Ascending aorta (tissue), 2 donors: ENCODE measurements at places on chromosomes 5 and 9.
A peak's percentile ranks its signal among the peaks of the same experiment; 100 is the strongest.

DNA sequence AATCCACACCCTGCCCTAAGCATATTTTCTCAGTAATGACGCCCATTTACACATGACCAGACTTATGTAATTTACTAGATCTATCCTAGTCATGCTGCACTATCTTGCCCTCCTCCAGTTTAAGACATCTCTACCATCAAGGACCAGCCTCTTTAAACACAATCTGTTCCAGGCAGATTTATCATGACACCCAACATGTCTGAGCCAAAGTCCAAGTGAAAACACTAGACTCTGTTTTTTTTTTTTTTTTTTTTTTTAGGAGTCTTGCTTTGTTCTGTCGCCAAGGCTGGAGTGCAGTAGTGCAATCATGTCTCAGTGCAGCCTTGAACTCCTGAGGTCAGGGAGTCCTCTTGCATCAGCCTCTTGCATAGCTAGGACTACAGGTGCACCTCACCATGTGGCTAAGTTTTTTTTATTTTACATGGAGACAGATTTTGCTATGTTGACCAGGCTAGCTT lies 354.6 kb downstream of the ARRDC3 start:
- DNase-seq = no peak

DNA sequence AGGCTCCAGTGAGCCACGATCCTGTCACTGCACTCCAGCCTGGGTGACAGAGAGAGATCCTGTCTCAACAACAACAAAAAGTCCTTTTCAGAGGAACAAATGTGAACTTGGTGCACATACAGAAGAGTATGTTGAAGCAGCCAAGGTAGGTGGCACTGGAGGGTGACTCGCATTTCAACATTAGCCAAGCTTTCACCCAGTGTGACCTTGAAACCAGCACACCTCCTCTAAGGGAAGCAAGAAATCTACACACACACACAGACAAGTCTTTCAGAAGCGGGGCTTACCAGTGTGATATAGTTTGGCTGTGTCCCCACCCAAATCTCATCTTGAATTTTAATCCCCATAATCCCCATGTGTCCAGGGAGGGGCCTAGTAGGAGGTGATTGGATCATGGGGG lies 225.2 kb downstream of the SEMA5A start:
- no peak for DNase-seq

- no peak for DNase-seq
Measured at GRCh38 chr9:135369412-135369990, 110.1 kb upstream of the PPP1R26 start.

DNA sequence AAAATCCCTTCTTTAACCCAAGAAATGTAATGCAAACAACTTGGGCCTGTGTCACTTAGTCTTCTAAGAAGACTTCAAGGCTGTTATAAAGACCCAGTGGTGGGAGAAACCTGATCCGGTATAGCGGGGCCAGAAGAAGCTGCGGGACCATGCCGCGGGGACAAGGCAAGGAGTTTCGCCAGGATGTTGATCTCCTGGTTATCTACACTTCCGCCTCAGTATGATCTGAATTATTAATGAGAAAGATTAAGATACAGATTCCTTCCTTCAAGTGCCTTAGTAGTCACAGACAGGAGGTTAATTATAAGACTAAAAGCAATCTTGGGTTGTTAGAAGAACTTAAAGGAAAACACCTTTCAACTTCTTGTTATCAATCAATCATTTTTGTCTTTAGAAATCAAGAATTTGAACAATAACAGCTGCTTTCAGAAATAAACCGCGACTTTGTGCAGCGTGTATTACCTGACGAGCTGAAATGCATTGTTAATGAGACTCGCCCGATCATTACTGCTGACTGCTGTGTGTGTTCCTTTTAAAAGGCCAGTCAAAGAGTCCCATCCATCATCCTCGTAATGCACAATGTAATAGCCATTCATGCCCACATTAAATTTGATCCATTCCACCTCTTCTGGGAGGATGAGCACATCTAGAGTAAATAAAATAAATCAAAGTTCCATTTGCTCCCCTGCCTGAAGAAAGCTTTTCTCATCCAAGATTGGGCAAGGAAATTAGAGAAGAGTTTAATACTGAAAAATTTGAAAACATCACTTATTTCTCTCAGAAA lies 22.2 kb downstream of the ERAP1 start:
- no peak for DNase-seq

DNA sequence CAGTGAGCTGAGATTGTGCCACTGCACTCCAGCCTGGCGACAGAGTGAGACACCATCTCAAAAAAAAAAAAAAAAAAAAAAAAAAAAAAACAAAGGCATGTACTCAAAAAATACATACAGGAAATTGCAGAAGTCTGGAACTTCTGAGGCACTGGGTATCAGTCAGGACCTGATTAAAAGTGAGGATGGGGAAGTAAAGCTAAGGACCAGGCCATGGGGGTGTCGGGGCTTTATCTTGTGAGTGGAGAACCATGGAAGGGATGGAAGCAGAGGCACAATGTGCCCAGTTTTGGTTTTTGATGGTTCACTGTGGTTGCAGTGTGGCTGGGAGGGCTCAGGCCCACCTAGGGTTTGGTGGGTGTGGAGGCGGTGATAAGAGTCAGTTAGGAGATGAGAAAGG lies 212.7 kb upstream of the PIK3R1 start:
- DNase-seq = no peak

GRCh38 chr9:136494012-136494411 lies 11.2 kb upstream of the SEC16A start:
- DNase-seq = no peak

DNA sequence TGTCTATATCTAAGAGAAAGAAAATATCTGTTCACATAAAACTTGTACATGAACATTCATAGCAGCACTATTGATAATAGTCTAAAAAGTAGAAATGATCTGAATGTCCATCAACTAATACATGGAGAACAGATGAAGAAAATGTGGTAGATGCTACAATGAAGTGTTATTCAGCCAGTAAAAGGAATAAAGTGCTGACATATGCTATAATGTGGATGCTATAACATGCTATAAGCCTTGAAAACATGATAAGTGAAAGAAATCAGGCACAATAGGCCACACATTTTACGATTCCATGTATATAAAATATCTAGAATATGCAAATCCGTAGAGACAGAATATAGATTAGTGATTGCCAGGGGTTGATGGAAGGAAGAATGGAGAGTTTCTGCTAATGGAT lies 146.8 kb downstream of the SEMA5A start:
- DNase-seq = no peak

- no peak for DNase-seq
Measured at GRCh38 chr5:76608833-76609232, 14.4 kb downstream of the F2RL2 start.

DNA sequence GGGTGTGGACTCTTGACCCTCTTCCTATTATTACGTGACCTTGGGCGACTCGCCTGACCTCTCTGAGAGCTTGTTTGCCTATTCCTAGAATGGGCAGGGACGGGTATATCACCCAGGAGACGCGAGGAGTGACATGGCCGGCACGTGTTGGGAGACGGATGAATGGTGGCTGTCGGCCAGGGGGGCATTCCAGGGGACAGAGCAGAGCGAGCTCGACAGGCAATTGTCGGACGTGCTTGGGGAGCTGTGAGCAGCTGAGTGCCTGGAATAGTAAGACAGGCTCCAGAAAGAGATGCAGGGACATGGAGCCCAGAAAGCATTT lies 29.3 kb upstream of the UNC5A start:
- DNase-seq = peak; percentile 52

DNA sequence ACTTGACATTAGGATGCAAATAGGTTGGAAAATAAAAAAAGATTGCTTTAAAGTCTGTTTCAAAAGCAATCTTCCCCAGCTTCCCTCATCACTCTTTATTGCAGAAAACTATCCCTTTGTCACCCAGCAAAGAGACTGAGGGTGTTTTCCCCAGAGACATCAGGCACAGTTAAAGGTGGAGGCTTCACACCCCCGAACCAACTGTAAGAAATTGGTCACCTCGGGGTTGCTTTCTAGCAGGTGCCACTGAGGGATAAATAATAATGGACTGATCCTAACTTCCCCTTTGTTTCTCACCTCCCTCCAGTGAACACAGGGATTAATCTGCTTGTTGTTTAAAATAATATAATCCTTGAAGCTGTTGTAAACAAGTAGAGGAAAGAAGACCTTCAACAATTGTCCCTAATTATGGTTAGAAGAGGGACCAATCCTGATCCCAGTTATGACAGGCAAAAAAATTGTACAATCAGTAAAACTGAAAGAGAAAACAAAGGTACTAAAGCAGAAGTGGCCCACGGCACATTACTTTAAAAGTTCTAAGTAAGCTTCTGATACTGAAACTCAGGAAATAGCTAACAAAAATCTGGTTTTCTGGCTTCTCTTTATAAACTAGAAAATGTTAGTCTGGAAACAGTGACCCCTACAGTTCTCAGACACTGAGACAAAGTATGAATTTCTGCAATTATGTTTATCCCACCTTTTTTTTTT lies 6.6 kb upstream of the PCSK1 start:
- no peak for DNase-seq

DNA sequence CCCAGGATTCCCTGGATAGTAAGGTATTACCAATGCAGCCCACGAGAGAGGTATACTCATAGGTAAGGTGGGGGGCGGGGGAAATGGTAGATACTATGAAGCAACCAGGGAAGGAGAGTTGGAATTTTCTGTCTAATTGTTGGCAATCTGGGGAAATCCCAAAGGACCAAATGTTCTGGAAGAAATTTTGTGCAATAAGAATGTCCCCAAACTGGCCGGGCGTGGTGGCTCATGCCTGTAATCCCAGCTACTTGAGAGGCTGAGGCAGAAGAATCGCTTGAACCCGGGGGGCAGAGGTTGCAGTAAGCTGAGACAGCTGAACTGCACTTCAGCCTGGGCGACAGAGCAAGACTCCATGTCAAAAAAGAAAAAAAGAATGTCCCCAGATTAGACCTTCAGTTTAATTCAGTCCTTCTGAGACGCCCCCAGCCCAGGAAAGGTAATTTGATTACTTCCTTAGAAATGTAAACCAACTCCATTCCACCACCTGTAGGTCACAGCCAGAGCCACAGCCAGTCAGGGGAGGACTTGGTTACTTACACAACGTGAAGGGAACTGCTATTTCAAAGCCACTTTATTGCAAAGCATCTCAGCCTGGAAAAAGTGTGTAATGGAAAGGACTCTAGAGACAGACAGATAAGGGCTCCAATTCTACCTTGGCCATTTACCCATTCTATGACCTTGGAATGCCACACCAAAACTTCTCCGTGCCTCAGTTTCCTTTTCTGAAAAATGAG lies 50.0 kb upstream of the KLF4 start:
- no peak for DNase-seq

GRCh38 chr9:89576404-89576839 lies 28.4 kb upstream of the GADD45G start:
- no peak for DNase-seq

DNA sequence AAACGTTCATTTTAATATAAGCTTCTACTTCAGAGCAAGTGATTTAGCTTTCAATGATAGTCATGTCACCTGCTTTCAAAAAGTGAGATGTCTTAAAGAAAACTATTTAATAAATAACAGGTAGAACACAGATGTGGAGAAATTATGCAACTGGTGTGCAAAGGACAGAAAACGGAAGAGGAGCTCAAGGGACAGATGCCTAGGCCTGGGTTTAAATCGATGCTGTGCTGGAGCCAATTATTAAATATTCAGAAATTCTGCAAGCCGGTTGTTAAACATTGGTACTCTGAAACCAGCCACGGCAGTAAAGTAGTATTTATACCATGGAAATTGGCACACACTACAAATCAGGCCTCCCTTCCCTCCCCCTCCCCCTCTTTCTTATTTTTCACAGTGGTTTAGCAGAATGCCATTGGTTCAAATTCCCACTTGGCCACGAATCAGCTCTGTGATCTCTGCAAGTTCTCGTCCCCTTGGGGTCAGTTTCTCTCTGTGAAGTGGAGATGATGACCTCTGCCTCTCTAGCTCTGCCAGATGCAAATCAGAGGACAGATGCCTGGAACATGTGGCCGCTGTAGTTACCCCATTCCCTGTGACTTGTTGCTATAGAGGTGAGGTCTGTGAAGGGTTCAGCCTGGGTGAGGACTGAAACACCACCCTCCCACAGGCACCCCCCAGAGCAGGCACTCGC lies 6.2 kb upstream of the RNF130 start:
- DNase-seq = no peak

- no peak for DNase-seq
Measured at GRCh38 chr5:497871-498509, 26.3 kb downstream of the SLC9A3 start.

DNA sequence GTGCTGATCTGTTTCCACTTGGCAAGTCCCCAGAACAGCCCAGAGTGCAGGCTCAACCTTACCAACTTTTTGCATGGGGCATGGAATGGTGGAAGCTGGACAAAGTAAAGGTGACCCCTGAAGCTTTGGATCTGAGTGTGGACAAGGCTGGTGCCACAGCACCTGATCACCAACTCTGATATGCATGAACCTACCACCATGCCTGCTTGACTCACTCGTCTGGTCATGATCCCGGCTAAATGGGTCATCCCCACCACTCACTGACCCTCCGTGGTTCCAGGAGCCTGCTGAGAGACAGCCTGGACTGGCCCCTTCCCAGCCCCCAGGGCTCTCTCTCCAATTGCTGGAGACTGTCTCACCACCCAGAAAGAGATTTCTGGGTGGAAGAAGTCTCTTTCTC lies 14.4 kb upstream of the SLC22A4 start:
- no peak for DNase-seq

GRCh38 chr5:81268521-81269196 lies 32.7 kb upstream of the ZCCHC9 start:
- DNase-seq = no peak

- DNase-seq = no peak
Measured at GRCh38 chr5:35430381-35431162, 187.1 kb upstream of the SPEF2 start.

GRCh38 chr5:139344177-139344576 lies 2.5 kb downstream of the PAIP2 start:
- no peak for DNase-seq

- no peak for DNase-seq
Measured at GRCh38 chr5:58771796-58772195, 188.9 kb downstream of the RAB3C start.

GRCh38 chr5:15621094-15621493 lies 121.1 kb downstream of the FBXL7 start:
- no peak for DNase-seq

DNA sequence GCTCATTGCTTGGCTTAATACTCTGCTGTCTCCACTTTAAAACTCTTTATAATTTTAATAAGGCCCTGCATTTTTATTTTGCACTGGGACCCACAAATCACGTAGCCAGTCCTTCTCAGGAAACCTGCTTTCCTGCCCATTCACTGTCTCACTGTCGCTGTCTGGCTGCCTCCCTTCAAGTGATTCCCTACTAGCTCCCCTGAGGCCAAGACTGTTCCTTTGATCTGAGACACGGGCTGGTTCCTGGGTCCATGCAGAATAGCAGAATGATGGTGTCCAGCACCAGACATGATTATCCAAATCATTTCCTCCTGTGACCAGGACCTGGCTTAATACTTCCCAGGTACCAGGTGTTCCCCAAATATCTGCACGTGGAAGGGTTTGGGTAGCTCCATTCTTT lies 597.1 kb upstream of the KLF4 start:
- DNase-seq = no peak
